ENCODE measurements at places on chromosomes 3 and 15.

- DNase-seq = peak; percentile 64
Measured at GRCh38 chr3:151268267-151269235, 9.8 kb downstream of the P2RY14 start.

DNA sequence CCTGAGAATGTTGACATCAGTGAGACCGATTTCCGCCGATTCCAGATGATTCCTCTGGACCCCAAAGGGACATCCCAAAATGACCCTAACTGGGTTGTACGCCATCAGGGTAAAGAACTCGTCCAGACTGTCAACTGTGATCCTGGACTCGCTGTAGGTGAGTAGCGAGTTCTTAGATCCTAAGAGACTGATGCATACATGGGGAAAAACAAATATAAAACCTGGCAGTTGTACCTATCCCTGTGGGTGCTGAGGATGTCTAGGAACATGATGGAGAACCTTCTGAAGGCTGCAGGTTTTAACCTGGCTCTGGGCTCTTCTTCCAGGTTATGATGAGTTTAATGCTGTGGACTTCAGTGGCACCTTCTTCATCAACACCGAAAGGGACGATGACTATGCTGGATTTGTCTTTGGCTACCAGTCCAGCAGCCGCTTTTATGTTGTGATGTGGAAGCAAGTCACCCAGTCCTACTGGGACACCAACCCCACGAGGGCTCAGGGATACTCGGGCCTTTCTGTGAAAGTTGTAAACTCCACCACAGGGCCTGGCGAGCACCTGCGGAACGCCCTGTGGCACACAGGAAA is 12.3 kb downstream of the THBS1 start:
- DNase-seq = no peak

DNA sequence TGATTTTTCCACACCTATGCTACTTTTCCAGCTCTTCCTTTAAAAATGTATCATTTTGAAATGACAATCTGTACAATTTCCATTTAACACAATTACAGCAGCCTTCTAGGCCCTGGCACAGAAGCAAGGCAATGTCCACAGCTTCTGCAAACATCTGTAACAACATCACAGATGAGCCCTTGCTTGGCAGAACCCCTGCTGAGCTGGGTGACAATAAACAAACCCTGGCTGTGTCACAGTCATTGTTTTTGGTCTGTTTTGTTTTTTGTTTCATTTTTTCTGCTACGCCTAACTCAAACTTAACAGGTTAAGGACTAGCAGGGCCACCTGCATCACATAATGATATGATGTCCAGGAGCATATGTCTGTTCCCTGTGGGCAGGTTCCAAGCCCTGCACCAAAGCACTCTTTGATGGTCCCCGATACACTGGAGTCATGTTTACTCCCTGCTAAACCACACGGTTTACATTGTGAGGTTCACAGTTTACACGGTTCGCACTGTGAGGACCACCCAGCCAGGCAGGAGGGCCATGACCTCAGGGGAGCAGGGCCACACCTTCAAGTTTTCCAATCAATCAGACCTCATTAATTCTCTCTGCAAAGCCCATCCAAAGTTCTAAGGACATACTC is 186.8 kb upstream of the CHRNA7 start:
- DNase-seq = no peak

DNA sequence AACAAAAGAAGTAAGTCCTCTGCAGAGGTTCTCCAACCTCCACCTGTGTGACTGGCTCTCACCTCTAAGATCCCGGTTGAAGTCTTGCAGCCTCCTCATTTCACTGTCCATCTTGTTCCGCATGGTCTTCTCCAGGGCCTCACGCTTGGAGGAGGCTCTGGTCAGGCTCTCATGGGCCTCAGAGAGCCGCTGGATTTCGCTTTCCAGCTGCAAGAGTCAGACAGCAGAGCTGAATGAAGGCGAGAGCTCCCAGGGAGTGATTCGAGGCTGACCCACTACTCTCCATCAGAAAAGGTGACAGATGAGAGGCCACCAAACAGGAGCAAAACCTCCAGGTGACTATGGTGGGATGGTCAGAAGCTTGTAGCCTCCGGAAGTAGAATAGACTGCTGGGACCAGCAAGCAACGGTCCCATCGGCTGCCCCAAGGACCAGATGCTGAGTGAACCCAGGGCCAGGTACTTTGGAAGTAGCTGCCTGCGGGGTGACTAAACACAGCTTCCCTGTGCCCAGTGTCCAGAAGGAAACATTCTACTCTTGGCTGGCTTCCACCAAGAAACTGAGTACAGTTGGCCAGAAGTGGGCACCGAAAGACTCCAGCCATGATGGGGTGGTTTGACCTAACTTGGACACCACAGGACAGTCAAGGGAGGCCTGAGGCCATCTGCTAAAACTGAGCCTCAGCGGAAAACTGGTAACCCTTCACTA is 7.9 kb downstream of the AMOTL2 start:
- no peak for DNase-seq

DNA sequence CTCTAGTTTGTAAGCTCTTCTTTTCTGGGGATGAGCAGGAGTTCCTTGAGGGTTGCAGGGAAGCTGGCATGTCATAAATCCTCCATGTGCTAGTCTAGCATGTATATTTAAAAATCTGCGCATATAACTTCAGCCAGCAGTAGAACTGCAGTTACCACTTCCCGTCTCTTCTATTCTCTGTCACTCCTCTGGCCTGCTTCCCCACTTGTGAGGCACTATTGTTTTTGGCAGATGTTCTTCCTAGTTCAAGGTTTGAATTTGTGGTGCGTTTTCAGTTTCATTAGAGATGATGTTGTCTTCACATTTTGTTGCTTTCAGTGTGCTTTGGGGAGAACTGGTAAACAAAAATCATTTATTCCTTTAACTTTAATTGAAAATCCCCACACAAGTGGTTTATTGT is 169.1 kb upstream of the ZPLD1 start:
- DNase-seq = no peak

- DNase-seq = no peak
Measured at GRCh38 chr15:51623386-51623938, 891 bp upstream of the DMXL2 start.

- DNase-seq = no peak
Measured at GRCh38 chr3:71442652-71443042, 140.9 kb downstream of the FOXP1 start.
